ENCODE measurements at places on chromosomes 1 and 21.

DNA sequence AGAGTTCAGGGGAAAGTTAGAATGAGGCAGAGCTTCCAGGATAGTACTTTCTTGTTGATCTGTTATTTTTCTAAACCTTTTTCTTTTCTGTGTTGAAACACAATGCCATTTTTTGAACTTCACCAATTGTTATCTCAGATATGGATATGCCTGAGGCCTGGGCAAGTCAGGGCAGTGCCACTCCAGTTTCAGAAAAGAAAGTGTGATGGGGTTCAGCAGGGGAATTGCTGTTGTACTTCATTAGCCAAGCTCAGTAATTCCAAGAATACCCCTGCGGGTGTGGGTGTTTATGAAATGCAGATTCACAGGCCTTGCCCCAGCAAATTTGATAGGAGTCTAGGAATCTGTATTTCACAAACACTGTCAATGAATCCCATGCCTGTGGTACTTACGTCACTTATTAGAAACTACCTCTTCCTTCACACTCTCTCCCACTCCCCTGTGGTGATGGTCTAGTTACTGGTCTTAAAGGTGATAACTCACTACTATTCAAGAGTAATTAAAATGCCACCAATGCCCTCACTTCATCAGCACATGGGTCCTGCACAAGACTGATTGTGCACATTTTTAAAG is 142.3 kb downstream of the PBX1 start:
- DNase-seq: no peak

- no peak for DNase-seq
Measured at GRCh38 chr1:198072177-198072576, 84.6 kb upstream of the NEK7 start.

DNA sequence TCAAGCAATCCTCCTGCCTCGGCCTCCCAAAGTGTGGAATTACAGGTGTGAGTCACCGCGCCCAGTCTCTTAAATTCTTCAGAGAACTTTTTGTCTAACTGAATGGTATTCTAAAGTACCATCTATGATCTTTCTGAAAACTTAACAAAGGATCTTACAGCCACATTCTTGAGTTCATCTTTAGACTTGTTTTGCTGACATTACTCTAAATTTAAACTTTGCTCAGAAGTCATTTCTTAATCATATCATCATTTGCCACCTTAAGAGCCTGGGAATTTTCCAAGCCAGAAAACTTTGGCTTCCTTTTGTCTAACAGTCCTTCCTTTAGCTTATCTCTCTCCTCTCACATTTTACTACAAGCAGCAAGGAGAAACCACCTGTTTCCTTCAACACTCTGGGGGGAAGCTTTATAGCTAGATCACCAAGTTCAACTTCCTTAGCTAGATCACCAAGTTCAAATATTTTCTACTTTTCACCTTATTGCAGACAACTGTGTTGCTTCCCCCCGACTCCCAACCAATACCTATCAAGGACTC is 5.4 kb upstream of the ZBTB8A start:
- no peak for DNase-seq

GRCh38 chr1:10980094-10980577 is 32.3 kb upstream of the TARDBP start:
- DNase-seq: no peak

- DNase-seq: no peak
Measured at GRCh38 chr1:218670875-218671274, 325.7 kb downstream of the TGFB2 start.

All from inflammatory macrophage treated with lipopolysaccharide for 1 hour (primary cell).